Stimulated activated CD4-positive, alpha-beta T cell treated with anti-CD3 and anti-CD28 coated beads, Interleukin-2, amount 100 ng/mL, for 48 hours (primary cell): ENCODE measurements at places on chromosomes 12 and 14.

- DNase-seq, result peak; percentile 24
These were observed 74.7 kb downstream of the NOC4L start for GRCh38 chr12:132218915-132219314.

- peak; percentile 31 for DNase-seq
These were observed 136.5 kb upstream of the MYL2 start for GRCh38 chr12:111056618-111057521.

GRCh38 chr12:98182821-98183220 is 332.6 kb upstream of the TMPO start:
- DNase-seq, result no peak

DNA sequence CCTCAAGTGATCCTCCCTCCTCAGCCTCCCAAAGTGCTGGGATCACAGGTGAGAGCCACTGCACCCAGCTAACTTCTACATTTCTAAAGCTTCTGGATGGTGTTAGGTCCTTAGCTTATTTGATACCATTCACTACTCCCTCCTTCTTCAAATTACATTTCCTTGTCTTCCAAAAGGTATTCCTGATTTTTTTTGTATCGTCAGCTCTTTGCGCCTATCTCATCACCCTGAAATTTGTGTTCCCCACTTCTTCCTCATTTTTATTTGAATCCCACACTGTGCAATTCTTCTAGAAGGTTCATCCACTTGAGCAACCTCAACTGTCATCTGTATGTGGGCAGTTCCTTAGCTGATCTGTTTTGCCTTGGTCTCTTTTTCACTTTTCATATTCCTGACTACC is 241.8 kb upstream of the RGS6 start:
- no peak for DNase-seq

DNA sequence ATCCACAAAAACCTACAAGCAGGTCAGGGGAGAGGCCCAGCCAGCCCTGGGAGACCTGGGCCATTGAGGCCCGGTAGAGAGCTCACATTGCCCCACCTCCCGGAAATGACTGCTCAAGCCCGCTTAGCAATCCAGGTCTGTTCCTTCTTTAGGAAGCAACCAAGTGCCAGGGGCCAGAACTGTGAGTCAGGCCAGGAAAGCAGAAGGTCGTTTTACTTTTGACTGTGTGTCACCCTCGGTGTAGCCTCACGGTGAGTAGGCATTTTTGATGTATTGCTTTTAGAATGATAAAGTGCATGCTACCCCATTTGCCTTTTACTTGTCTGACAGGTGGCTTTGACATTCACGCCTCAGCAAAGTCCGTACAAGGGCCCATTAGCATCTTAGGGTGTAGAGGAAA is 25.4 kb upstream of the PWP1 start:
- no peak for DNase-seq

DNA sequence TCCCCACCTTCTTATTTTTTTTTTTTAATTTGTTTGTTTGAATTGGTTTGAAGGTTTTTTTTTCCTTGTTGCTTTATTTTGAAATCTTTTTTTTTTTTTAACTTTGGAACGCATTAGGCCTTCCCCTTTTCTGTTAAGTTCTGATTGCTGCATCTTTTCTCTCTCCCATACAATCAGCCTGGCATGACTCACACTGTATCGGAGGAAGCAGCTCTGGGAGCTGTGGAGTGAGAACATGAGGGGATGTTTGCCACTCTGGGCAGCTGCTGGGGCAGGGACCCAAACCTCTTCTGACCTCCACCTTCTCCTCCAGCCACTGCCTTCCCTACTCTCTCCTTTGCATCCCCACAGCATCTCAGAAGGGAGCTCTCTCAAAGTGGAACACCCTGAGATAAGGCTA is 160.3 kb upstream of the FKBP4 start:
- no peak for DNase-seq

DNA sequence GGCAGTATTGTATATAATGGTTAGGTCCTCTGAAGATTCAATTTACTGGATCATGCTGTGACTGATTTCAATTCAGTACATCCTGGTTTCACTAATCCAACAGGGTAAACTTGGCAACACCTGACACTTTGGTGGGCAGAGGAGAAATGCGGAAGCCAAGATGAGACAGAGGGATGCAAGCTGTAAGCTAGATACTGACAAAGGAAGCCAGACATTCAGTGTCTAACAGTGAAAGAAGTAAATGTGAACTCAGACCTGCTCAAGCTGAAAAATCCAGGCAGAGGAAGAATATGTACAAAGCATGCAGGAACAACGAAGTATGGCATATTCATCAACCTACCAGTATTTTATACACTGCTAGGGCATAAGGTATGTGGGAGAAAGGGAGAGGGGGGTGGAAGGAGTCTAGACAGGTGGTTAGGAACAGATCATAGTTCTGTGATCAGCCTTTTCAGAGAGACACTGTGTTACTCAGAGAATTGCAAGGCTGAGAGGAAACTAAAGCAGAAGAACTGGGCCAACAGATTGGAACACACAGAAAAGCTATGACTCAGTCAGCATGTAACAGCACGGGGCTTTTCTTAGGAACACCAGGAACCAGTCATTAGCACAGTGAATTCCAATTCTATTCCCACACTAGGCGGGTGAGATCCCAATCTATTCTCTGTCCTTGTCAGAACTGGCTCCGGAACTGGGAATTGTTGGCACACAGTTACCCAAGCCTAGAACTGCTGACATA is 40.3 kb downstream of the NELL2 start:
- DNase-seq, result no peak
